Activated T-cell treated with anti-CD3 and anti-CD28 coated beads, Interleukin-2, amount 50 U/mL, for 24 hours (primary cell): ENCODE measurements at places on chromosomes 1 and 21.

- no peak for DNase-seq
These were observed 199.4 kb upstream of the HMCN1 start for GRCh38 chr1:185534801-185535200.

GRCh38 chr21:36628106-36628505, 70.8 kb upstream of the SIM2 start:
- no peak for DNase-seq

- DNase-seq = peak; percentile 11
These were observed 10.4 kb upstream of the PLEKHA6 start for GRCh38 chr1:204370176-204370575.

GRCh38 chr1:98352378-98352777, 309.1 kb upstream of the SNX7 start:
- no peak for DNase-seq

- DNase-seq = no peak
These were observed 302.3 kb downstream of the BRINP3 start for GRCh38 chr1:190175320-190175719.

DNA sequence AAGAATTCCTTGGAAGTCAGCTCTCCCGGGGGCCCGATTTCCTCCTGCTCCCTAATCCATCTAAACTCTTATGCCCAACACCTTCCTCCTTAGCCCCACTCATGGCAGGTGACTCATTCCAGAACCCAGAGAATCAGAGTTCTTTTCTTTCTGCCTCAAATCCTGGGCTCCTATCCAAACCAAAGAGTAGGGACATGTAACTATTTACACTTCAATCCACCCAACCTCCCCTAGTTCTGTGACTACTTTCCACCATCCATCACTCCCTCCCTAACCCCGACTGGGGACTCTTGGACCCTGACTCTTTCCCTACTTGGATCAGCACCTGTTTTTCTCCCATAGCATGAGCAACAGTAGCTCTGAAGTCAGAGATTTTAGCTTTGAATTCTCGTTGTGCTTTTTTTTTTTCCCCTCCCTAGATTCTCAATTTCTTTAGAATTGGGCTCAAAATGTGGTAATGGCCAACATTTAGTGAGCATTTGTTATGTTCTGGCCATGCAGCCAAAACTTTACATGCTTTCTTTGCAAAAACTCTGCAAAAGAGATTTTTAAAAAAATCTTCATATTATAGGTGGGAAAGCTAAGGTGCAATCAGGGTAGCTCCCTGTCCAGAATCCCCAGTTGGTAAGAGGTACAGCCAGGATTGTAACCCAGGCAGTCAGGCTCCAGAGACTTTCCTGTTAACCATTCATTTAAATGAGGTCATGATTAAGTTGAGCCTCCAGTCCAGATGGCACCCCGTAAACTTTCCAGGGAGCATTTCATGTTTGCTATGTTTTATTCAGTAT, 7.5 kb upstream of the CYP4A11 start:
- no peak for DNase-seq

DNA sequence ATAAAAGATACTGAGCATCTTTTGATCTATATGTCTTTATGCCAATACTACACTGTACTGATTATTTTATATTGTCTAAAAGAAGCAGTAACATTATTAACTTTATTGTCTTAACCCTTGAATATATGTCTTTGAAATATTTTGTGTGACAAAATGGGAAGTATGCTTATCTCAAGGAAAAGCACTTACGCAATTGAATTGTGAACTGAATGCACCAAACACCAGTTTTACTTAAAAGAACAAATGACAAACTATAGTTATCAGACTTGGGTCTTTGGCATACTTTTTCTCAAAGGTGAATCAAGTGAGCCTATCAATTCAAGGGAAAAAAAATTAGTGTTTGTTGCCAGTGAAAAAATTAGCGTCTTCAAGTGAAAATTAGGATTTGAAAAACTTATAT, 9.2 kb upstream of the SLC6A9 start:
- DNase-seq = no peak

GRCh38 chr1:43018121-43018520, 59.5 kb upstream of the SLC2A1 start:
- DNase-seq = no peak

- no peak for DNase-seq
These were observed 311.0 kb downstream of the KCTD3 start for GRCh38 chr1:215878128-215878527.

DNA sequence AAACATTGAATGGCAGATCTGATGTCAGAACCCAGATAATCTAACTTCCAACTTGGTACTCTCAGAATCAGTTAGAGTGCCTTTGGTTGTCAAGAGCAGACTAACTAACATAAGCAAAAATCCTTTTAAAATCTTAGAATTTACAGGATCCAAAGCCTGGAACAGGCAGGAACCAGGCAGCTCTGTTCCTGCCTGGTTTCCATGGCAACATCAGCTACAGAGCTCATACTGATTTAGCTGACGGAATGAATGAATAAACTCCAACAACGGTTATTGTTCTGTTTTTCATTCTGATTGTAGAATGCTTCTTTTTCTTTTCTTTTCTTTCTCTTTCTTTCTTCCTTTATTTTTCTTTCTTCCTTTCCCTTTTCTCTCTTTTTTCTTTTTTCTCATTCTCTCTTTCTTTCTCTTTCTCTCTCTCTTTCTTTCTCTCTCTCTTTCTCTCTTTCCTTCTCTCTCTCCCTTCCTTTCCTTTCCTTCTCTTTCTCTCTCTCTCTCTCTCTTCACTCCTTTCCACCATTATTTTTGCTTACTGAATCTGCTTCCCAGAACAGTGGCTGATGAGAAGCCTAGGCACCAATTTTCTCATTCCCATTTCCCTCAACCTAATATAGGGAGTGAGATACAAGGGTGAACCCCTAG, 121.6 kb downstream of the RGS7 start:
- no peak for DNase-seq

GRCh38 chr1:80099713-80100112, 1093.2 kb upstream of the ADGRL4 start:
- DNase-seq = no peak

GRCh38 chr1:183674339-183674738, 21.2 kb upstream of the APOBEC4 start:
- DNase-seq = no peak

- no peak for DNase-seq
These were observed 749 bp downstream of the SDCCAG8 start for GRCh38 chr1:243256590-243256989.

GRCh38 chr1:79785561-79785960, 779.0 kb upstream of the ADGRL4 start:
- DNase-seq = no peak

GRCh38 chr1:86650065-86650464, 54.3 kb upstream of the SH3GLB1 start:
- DNase-seq = no peak

GRCh38 chr1:248818505-248819374, 7.0 kb downstream of the SH3BP5L start:
- peak; percentile 32 for DNase-seq

GRCh38 chr1:36309397-36309796, 3.2 kb downstream of the SH3D21 start:
- DNase-seq = peak; percentile 9

GRCh38 chr1:109687641-109688499, at the start of gene GSTM1:
GSTM1 (plus strand) TSS chr1:109687817; CDS start chr1:109687874, 57 bp downstream.
- peak; percentile 93 for DNase-seq

GRCh38 chr1:169676001-169676400, 35.4 kb downstream of the SELL start:
- DNase-seq = no peak

- no peak for DNase-seq
These were observed 66.6 kb upstream of the POU3F1 start for GRCh38 chr1:38113159-38113666.

DNA sequence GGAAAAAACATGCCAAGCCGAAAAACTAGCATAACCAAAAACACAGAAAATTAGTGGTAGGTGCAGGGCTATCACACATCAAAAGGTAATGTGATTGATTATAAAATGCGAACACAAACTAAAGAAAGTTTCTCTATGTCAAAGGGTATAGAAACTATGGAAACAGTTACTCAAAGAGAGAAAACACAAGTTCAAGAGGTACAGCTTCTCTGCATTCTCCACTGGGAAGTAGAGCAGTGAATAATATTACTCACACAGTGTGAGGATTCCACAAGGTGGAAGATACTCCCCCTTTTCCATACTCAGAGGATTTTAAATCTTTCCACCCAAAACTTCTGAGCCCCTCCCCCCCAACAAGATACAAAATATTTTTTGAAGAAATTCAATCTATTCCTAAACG, 18.6 kb downstream of the AKT3 start:
- no peak for DNase-seq

DNA sequence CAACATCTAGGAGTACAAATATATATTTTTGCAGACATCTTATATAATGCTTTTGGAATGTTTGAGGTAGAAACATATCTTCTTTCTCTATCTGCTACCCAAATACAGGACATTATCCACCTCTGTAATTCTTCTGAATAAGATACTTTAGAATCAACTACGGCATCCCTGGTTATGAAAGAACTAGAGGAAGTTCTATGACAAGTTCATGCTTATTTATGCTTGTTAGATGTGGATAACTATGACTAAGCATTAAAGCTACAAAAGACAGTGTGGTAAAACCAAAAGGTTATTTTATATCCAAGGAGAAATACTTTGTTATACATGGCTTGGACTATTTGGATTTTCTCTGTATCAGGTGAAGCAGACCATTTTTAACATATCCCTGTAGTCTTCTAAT, 894.0 kb downstream of the KCNT2 start:
- no peak for DNase-seq

DNA sequence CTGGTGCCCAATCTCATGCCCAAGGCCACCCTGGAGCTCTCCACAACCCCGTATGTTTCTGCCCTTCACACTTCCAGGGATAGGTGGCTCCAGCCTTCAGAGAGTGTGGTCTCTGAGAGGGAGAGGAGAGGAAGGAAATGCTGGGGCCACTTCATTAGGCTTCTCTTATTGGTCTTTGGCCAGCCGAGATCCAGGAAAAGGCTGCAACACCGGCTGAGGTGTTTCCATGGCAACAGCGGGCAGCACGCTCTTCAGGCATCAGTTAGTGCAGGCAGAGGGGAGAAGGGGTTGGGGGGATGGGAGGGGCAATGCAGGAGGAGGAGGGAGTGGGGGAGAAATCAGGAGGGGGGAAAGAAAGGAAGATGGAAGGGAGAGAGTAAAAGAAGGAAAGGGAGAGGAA, 275.1 kb upstream of the GJB5 start:
- DNase-seq = no peak

- no peak for DNase-seq
These were observed 25.0 kb upstream of the SLAMF1 start for GRCh38 chr1:160671603-160672517.

DNA sequence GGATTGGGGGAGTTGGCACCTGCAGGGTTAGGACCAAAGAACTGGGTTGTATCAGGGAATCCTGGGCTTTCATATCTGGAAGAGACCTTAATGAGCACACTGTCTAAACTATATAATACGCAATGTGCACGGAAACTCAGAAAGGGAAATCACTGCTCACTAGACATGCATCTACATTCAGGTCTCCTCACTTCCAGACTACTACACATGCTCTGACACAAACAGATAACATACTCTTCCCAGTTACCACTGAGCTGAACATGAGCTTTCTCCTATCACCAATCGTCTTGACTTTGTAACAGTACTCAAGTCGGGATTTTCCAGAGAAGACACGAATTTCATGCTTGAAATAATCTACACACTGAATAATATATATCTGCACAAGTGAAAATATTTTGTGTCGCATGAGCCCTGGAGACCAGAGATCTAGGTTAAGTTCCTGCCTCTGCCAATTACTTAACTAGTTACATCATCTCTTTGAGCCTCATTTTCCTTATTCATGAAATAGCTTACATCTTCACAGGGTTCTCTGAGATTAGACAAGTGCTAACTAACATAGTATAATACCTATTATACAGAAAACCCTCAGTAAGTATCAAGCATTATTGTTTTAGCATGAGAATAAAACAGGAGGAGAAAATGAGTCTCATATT, 101.1 kb downstream of the JAK1 start:
- no peak for DNase-seq

DNA sequence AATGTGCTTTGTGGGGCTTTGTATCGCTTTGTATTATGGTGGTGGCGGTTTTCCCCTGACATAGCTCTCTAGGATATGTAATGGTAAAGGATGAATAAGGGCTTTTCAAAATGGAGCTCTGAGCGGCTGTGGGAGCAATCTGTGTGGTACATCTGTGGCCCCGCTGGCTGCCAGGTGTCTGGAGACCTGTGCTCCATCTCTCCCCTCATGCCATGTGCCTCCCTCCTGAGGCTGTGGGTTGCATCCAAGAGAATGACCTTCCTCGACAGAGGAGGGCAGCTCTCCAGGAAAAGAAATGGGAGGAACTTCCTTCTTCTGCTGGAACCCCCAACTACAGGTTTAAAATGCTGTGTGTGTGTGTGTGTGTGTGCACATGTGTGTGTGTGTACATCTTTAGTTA, 78.7 kb downstream of the RYR2 start:
- no peak for DNase-seq

DNA sequence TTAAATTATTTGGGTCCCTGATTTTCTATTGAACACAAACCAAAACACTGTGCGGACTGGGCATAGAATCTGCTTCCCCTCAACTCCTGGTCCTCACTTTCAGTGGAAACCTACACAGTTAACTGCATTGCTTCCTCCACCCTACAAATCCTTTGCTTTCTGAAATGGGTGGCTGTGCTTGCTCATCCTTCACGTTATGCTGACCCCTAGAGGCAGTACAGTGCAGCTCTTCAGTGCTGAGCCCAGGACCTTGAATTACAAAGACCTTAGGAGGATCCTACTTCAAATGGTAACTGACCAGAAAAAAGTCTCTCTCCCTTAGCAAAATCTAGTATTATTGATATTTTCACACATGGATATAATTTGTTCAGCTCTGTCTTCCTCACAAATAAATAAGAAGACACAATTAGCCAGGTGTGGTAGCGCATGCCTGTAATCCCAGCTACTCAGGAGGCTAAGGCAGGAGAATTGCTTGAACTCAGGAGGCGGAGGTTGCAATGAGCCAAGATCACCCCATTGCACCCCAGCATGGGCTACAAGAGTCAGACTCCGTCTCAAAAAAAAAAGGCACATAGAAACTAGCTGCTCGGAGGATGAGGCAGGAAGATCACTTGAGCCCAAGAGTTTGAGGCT, 63.4 kb upstream of the L1TD1 start:
- DNase-seq = no peak

DNA sequence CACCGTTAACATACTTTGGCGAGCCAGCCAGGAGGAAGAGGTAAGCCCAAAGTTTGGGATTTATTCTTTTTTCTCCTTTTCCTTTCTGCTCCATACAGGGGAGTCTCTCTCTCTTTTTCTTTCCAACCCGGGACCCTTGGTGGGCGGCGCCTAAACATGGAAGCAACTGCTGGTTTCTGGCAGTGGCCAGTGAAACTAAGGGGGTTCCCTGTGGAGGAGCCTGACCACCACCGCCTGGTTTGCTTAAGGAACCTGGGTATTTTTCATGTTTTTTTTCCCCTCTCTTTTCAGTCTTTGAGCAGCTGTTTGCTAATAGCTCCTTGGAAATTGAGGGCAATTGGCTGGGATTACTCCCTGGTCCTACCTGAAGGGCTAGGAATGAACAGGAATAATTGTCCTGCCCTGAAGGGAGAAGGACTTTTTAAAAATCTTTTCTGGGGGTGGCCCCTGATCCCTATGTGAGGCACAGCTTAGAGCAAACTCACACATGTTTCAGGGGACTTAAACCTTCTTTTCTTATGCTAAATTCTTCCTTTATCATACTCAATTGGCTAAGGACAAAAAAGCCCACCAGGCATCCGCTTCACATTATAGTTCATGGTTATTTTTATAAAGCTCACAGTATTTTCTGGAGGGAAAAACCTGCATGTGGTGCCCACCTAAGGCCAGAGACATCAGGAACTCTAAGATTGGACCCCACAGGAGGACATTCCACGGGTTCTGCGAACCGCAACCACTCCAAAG, 61.3 kb upstream of the PLD5 start:
- DNase-seq = no peak
